ENCODE measurements at places on chromosomes 5 and 9.

DNA sequence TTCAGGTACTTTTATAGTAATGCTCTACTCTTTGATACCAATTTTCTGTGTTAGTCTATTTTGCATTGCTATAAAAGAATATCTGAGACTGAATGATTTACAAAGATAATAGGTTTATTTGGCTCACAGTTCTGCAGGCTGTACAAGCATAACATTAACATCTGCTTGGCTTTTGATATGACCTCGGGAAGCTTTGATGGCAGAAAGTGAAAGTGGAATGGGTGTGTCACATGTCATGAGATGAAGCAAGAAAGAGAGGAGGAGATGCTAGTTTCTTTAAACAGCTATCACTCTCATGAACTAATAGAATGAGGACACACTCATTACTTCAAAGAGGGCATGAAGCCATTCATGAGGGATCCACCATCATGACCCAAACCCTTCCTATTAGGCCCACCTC, 270.9 kb upstream of the IL12B start:
- no peak for DNase-seq

GRCh38 chr5:73783828-73784227, 157.8 kb downstream of the ARHGEF28 start:
- no peak for DNase-seq

DNA sequence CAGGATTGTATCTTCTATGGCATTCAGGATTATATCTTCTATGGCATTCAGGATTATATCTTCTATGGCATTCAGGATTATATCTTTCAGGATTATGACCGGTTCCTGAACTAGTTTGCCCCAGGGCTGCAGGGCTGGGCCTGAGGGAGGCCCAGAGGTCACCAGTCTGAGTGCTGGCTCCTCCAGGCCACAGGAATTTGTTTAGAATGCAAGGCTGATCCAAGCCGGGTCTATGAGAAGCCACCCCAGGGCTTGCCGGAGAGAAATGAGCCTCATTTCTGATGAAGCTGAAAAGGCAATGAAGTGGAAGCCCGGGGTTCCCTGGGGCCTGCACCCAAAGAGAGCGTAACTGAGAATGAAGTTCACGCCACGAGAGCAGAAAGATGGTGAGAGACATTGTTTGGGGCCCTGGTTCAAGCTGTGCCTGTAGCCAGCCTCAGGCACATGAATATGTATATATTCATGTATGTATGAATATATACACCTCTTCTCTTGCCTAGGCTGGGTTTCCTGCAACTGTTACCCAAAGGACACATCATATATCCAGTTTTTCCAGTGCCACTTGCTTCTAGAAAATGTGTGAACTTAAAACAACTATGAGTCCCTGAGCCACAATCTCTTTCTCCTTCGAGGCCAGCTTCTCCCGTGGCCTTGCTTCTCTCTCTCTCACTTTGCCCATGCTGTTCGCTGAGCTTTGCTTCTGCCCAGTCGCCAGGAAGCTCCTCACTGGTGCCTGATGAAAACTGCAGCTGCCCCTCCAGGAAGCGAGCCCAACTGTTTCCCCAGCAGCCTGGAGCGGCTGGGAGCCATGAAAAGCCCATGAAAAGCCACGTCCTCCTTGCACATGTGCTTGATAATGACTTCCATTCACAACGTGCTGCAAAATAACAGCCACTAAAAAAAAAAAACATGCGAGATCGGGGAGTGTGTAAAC, 62.3 kb downstream of the GTF3C4 start:
- DNase-seq, result peak; percentile 51

GRCh38 chr5:36685631-36686288, 79.4 kb downstream of the SLC1A3 start:
- DNase-seq, result no peak

DNA sequence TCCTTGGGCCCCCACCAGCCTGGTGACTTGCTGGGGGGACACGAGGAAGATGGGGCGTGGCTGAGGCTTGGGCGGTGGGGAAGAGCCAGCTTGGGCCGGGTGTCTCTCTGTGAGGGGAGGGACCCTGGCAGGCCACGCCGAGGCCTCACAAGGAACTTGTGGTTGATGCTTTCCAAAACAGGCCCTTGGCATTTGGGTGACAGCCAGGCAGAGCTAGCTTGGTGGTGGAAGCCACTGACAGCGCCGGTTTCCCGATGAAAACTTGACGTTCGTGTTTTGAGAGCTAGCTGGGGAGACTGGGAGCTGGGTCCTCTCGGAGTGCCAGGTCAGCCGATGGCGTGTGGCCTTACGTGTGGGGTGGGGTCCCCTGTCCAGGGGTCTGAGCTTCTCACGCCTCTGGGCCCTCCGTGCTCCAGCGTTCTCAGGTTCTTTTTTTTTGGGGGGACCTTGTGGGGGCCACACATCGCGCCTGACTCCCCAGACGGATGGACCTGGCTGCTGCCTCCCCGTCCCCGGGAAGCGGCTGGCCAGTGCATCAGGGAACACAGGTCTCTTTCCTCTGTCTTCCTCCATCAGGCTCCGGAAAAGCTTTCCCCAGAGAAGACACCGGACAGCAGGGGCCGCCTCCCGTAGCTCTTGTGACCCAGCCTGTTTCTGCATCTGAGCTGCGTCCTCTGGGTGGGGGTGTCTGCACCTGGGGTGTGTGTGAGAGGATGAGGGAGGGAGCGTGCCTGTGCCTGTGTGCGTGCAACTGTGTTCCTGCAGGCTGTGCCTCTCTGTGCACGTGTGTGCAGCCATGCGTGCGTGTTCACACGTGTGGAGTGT, 129.3 kb upstream of the LPCAT1 start:
- DNase-seq, result peak; percentile 47

DNA sequence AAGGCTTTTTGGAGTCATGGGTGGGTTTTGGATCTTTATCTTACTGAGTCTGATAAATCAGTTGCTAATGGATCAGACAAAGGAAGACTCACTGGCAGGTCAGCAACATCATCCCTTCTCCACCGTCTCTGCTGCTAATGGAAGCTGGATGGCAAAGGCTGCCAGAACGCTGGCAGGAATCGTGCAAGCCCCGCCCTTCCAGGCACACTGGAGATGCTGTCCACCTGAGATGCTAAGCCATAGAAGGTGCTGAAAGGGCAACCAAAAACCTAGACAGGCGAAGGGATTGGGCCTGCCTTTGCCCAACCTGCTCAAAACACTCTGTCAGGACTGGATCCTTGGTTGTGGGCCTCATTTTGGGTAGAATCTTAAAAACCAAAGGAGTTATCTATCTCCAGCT, 139.5 kb upstream of the FSTL4 start:
- DNase-seq, result no peak

DNA sequence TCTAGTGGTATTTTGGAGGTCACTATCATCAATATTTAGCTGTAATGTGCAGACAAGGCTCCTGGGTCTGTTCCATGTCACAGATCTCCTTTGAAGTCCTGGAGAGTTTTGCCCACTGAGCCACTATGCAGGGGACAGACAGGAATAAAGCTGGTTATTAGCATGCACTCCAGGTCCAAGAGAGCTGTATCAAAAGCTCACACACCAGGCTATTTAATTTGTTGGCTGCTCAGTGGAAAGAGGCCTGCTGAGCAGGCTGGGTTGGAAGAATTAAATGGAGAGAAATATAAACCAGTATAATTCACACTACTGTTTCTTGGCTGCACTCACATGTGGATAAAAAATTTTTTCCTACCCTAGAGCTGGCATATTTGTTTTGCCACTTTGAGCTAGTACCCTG, 113.8 kb upstream of the TAF11L2 start:
- DNase-seq, result no peak

GRCh38 chr5:40485021-40485998, 194.4 kb upstream of the PTGER4 start:
- DNase-seq, result no peak

DNA sequence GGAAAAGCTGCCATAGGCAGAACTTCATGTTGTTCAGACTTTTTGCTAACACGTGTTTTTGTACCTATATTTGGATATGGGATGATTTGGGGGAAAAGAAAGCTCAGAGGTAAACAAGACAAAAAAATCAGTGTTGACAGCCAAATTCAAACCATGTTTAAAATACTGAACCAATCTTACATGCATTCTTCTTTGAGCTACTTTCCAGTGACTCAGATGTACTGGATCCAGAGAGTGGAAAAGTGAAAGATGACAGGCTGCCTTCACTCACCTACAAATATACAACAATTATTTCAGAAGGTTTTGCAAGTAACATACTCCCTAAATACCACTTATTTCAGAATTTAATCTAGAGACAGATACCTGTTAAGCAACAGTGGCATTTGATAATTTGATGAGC, 165.7 kb downstream of the MPDZ start:
- DNase-seq, result no peak

DNA sequence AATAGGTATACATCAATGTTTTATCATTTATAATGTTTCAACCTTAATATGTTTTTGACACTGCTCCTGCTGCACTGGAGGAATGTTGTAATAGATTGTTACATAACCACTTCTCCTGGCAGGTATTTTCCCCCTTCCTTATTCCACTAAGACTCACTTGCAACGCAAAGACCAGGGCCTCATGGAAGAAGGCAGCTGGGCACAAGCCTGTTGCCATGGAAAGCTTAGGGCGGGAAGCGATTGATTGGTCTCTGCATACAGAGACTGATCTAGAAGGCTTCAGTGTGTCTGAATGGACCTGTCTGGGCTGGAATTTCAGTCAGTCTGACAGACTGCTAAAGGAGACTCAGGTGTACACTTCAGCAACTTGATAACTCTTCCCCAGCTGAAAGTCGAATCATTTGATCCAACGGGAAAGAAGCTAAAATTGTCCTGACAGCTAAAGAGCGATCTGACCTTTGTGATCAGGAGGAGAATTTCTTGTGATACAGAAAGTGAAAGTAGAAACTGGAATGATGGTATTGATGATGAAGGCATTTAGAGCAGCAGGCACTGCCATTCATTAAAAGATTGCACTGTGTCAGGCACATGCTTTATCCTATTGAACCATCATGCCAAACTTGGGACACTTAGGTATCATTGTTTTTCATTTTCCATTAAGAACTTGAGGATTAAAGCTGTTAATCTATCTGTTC, 65.1 kb downstream of the GRIA1 start:
- DNase-seq, result no peak
